ENCODE measurements at places on chromosomes 7 and 10. TPM values are rescaled to one million over a fixed set of nuclear protein-coding genes. Genes with fewer than 3 reads are reported as not detected.

DNA sequence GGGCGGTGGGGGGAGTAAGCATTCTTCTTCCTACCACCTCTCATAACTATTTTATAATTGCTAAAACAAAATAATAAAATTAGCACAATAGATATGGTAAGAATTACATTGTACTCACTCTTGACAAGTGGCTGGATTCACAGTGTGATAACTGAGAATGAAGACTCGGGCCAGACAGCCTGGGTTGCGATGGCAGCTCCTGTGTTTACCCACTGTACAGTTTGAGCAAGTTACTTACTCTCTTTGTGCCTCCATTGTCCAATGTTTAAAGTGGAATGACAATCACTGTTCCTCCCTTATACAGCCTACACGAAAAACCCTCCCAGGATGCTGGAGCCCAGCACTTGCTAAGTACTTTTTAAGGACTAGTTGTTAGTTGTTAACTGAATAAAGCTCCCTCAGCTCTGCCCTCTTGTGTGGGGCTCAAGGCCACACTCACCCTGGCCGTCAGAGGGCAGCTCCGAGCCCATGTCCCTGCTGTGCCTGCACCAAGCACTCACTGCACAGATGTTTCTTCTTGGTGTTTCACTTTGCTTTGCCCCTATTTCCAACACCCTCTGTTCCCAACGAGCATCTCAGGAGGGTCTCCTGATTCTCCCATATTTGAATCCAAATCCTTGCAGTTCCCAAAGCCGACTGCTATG is 56.4 kb upstream of the NPS start:
- DNase-seq, result no peak

GRCh38 chr10:110951381-110951780 is 32.0 kb downstream of the SHOC2 start:
- DNase-seq, result no peak

GRCh38 chr7:148230296-148230695 is 360.3 kb upstream of the C7orf33 start:
- DNase-seq, result no peak

DNA sequence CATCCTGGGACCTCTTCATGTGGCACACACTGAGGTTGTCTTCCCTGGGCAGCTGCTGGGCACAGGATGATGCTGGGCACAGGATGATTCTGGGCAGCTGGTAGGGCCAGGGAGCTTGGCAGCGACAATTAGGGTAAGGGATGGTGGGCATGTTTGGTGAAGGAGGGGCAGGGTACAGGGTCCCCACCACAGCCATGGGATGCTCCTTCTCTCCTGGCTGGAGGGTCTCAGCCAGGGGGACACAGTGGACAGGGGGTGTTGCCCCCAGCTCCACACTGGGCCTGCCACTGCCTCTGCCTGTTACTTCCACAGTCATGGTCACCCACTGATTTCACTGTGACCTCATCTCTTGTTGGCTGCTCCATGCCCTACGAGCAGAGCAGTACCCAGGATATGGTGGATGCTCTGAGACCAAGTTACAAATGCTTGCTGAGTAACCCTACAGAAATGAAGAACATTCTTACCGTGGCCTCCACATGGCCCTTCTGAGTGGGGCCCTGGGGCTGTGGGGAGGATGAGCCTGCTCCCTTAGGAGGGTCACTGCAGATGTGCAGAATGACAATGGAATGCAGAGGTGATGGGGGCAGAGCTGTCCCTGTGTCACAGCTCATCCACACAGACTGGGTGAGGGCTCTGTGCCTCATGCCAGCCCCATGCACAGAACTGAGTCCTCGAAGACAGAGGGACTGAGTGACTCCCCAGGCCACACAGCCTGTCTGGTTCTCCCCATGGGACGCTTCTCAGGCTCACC is 28.4 kb upstream of the RET start:
- no peak for DNase-seq

- no peak for DNase-seq
Measured at GRCh38 chr7:2819954-2820397, 24.1 kb downstream of the GNA12 start.

- no peak for DNase-seq
Measured at GRCh38 chr10:51020200-51020599, 54.1 kb upstream of the PRKG1 start.

- DNase-seq, result no peak
Measured at GRCh38 chr7:47478017-47478344, 103.9 kb downstream of the TNS3 start.

DNA sequence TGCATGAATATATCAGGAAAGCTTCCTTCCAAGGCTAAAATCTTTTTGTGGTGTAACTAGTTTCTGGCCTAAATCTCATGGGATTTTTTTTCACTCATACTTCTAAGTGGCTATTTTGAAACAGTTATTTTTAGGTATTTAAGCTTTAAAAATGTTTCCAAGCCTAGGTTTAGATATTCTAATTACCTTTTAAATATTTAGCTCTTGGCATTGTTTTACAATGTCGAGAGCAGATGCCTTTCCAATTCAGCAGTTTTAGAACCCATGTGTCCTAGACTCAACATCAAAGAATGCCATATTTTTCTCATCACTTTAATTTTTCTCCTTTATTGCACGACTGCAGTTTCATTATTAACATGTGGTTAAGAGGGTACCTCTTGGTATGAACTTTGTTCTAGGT is 27.1 kb upstream of the STOX1 start:
- DNase-seq, result no peak

- no peak for DNase-seq
Measured at GRCh38 chr10:11141571-11142091, 124.0 kb downstream of the CELF2 start.

GRCh38 chr10:71086439-71087080 is 125.8 kb upstream of the UNC5B start:
- no peak for DNase-seq

GRCh38 chr10:93947055-93947454 is 46.7 kb upstream of the PLCE1 start:
- no peak for DNase-seq

GRCh38 chr7:34124765-34125164 is 219.4 kb downstream of the BMPER start:
- no peak for DNase-seq

DNA sequence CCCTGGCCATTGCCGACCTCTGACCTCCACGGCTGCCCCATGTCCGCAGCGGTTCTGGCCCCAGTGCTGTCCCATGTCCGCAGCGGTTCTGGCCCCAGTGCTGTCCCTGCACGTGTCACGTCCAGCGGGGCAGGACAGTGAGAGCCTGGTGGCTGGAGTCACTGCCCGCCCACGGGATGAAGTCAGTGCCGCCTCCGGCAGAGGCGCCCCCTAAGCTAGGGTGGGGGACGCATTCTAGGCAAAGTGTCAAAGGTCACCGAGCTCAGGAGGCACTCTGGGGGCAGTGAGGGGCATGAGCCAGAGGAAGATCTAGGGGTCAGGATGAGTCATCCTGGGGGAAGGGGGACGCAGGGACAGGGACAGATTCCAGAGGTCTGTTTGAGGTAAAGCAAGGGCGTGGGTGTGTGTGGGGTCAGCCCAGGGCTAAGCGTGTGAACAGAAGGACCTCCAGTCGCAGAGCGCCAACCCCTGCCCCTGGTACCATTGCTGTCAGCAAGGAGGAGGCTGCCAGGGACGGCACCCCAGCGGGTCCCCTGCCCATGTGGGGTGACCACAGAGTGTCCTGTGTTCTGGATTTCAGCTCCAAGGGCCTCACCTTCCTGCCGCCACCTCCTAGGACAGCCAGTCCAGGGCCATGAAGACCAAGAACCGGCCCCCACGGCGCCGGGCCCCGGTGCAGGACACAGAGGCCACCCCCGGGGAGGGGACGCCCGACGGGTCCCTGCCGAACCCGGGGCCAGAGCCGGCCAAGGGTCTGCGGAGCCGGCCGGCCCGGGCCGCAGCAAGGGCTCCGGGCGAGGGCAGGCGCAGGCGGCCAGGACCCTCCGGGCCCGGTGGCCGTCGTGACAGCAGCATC is 665 bp downstream of the BHLHA15 start:
- DNase-seq, result no peak

- DNase-seq, result no peak
Measured at GRCh38 chr7:105016709-105017656, 3.0 kb downstream of the KMT2E start.

DNA sequence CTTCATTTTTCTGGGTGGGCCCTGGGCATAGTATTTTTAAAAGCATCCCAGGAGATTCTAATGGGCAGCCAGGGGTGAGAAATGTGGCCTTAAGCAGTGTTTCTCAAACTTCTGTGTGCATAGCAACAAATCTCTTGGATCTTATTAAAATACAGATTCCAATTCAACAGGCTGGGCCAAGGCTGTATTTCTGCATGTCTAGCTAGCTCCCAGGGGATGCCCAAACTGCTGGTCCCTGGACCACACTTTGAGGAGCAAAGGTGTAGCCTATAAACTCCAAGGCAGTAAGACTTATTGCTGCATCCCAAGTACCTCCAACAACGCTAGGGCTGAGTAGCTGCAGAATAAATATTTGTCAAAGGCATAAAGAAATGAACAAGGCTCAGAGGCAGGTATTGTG is 292.9 kb upstream of the ZMIZ1 start:
- DNase-seq, result no peak

- DNase-seq, result no peak
Measured at GRCh38 chr10:92508866-92509265, 65.0 kb downstream of the IDE start.

DNA sequence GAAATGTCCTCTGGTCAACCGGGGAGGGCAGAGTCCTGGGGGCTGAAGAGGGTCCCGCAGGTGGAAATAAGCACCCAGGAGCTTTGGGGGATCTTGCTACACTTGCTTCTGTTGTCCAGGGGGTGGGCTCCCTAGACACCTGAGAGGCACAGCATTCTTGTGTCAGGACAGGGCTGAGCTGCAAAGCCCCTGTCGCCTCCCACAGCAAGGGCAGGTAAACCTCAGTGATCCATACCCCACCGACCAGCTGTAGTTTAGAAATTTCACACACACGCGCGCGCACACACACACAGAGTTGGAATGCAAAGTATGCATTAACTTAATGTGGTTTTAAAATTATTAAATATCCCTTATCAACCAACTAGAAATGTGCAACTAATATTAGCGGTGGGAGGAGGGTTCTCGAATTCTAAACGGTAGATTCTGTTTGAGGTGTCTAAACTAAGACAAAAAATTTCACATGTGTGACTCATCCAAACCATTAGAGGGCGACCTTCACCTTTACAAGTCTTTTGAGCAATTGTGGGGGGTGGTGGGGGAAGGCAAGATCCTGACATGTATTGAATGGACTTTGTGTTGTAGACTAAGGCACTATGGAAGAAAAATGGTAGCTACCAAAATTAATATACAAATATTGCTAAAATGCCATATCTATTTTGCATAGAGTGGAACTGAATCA is 34.3 kb upstream of the PTF1A start:
- peak; percentile 33 for DNase-seq

DNA sequence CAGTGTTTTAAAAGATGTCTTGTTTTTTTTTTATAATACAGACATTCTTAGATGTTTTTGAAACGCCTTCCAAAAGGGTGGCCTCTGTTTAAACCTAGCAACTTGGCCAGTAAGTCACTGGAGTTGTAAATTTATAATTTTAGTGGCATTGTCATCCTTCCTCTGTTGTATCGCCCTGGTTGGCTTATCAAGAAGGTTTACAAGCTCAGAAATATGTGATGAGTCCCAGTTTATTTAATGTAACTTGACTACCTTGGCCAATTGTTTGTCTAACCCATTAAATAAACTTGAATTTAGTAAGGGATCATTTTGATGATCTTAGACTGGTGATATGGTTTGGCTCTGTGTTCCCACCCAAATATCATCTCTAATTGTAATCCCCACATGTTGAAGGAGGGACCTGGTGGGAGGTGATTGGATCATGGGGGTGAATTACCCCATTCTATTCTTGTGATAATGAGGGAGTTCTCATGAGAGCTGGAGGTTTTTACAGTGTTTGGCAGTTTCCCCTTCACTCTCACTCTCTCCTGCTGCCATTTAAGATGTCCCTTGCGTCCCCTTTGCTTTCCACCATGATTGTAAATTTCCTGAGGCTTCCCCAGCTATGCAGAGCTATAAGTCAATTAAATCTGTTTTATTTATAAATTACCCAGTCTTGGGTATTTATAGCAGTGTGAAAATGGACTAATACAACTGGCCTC is 13.4 kb upstream of the NT5C3A start:
- DNase-seq, result no peak

DNA sequence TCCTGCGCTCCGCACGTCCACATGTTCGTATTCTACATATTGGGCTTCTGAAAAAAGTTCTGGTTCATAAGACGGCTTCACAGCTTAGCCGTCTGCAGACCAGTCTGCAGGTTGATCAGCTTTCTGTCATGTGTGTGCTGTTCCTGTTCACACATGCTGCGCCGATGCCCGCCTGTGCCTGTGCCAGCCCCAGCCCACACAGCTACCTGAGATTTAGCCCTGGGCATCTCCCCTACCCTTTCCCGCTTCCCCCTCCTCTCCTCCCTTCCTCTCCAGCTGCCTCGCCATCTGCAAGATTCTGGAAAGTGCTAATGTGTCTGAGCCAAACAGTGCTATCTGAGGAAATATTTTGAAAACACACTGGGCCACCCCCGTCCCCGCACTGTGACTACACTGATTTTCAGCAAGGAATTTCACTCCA is 7.1 kb downstream of the CHST3 start:
- peak; percentile 59 for DNase-seq

GRCh38 chr7:121633186-121633585 is 237.1 kb upstream of the FAM3C start:
- DNase-seq, result no peak

GRCh38 chr7:8214244-8214824 is 47.6 kb downstream of the ICA1 start:
- peak; percentile 16 for DNase-seq

- DNase-seq, result no peak
Measured at GRCh38 chr10:123530166-123530870, 135.8 kb upstream of the GPR26 start.

DNA sequence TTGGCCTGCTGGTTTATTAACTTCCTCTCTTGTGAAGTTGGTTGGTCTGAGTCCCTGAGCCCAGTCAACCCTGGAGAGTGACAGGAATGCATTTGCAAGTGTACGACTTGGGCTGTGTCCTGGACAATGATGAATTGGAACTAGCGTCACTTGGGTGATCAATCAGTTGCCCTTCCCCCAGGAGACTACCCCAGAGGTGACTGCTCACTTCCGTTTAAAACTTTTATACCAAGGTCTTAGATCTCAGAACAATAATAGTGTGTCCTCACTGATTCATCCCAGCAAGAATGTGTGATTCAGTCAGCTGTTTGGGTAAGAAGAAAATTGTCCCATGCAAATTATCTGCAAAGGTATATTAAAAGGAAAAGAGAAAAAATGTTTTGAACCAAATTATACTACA is 102.9 kb upstream of the ARMC3 start:
- DNase-seq, result peak; percentile 73

The CALML3 gene
- total RNA-seq, result 704 TPM

The C10orf67 gene
- 0.16 TPM for total RNA-seq

The MALRD1 gene
- total RNA-seq, result 0.83 TPM

The HOXA9 gene
- 25.1 TPM for total RNA-seq

The TMEM225B gene
- total RNA-seq, result 0.59 TPM

The SPDYE16 gene
- total RNA-seq, result under 0.01 TPM

The ABCB1 gene
- total RNA-seq, result 1.8 TPM

The CBLL1 gene
- total RNA-seq, result 37.8 TPM

The HOXA10 gene
- 4.3 TPM for total RNA-seq

The WDFY4 gene
- 0.19 TPM for total RNA-seq

The ZP3 gene
- total RNA-seq, result 12.3 TPM

The TSPAN12 gene
- 0.29 TPM for total RNA-seq

The JAZF1 gene
- 6.5 TPM for total RNA-seq

The MMD2 gene
- not detected for total RNA-seq

The ASIC3 gene
- 0.33 TPM for total RNA-seq

The HOXA13 gene
- not detected for total RNA-seq

The HNRNPA2B1 gene
- total RNA-seq, result 62.0 TPM

The OR9A2 gene
- total RNA-seq, result not detected

The PPRC1 gene
- total RNA-seq, result 69.0 TPM

The GNG11 gene
- total RNA-seq, result under 0.01 TPM

Measured in mammary epithelial cell (primary cell).